ENCODE measurements at places on chromosomes 5 and 9. TPM values are rescaled to one million over a fixed set of nuclear protein-coding genes. Genes with fewer than 3 reads are reported as not detected.

GRCh38 chr5:65364907-65365306 lies 116.8 kb downstream of the ADAMTS6 start:
- DNase-seq = no peak

DNA sequence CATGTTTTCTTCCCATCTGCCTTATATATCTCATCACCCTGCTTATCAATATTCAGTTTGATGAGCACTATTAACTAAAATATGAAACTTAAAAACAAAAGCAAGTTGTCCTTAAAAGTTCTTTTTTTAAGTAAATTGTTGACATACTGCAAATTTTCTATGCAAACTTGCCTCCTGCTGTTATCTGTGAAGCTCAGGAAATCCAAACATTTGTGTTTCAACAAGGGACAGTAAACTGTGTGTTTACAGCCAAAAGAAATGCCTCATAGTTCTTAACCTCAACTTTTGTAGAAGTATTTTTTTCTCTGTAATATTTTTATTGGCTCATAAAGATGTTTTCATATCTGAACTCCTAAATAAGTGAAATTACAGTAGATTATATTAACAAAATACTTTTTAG lies 7.7 kb upstream of the TTC23L start:
- no peak for DNase-seq

DNA sequence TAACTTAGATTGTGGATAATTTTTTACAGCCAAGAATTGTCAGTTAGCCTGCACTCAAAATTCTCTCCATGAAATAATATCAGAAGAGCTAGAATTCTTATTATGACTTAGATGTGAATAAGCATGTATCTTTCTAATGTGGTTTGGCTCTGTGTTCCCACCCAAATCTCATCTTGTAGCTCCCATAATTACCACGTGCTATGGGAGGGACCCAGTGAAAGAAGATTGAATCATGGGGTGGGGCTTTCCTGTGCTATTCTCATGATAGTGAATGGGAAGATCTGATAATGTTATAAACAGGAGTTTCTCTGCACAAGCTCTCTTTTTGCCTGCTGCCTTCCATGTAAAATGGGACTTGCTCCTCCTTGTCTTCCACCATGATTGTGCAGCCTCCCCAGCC lies 176.8 kb downstream of the MAT2B start:
- no peak for DNase-seq

DNA sequence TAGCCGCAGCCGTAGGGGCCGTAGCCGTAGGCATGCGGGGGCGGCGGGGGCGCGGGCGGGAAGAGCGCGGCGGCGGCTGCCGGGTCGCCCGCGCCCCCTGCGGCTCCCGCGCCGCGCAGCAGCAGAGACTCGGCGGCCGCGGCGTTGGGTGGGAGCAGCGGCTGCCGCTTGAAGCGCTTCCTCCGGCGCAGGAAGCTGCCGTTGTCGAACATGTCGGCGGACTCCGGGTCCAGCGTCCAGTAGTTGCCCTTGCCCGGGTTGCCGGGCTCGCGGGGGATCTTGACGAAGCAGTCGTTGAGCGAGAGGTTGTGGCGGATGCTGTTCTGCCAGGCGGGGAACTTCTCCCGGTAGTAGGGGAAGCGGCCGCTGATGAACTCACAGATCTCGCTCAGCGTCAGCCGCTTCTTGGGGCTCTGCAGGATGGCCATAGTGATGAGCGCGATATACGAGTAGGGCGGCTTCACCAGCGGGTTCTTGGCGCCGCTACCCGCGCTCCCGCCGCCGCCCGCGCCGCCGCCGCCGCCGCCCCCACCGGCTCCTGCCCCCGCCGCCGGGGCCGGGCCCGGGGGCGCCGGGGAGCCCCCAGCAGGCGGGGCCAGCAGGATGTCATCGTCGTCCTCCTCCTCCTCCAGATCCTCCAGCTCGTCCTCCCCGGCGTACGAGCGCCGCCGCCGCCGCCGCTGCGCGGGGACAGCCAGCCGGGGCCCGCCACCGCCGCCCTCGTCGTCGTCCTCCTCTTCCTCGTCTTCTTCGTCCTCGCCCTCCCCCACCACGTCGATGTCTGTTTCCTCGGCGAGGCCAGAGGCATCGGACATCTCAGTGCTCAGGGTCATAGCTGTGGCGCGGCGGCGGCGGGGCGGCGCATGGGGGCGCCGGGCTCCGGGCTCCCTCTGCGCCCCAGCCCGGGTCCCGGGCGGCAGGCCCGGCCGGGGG lies 781 bp downstream of the FOXD1 start:
- no peak for DNase-seq

Gene SLC36A3
- total RNA-seq = not detected

Gene FGF18
- 1.7 TPM for total RNA-seq

Gene HTR1A
- total RNA-seq = not detected

Gene IFNA13
- not detected for total RNA-seq

Gene NHP2
- 99.2 TPM for total RNA-seq

Gene ELAVL2
- not detected for total RNA-seq
